A375 (cell line): ENCODE measurements at places on chromosomes 12 and 14. TPM values are rescaled to one million over a fixed set of nuclear protein-coding genes. Genes with fewer than 3 reads are reported as not detected.

Gene KERA
- not detected in 2 replicates for total RNA-seq

Gene TAMALIN
- total RNA-seq: 2.8 and 4.0 TPM in 2 replicates

Gene SERPINA10
- not detected in 2 replicates for total RNA-seq

Gene JPH4
- total RNA-seq: not detected in 2 replicates

Gene KLRD1
- total RNA-seq: not detected in 2 replicates

Gene LTB4R
- 10.5 and 15.5 TPM in 2 replicates for total RNA-seq
